ENCODE measurements at places on chromosomes 12 and 14.

- DNase-seq = peak; percentile 47
These were observed 578 bp downstream of the PPP1R13B start for GRCh38 chr14:103846543-103847450.

- DNase-seq = peak; percentile 41
These were observed 50.1 kb upstream of the KCNA1 start for GRCh38 chr12:4859478-4860210.

- no peak for DNase-seq
These were observed 570 bp downstream of the DMAC2L start for GRCh38 chr14:50312734-50313054.

- DNase-seq = no peak
These were observed 62.3 kb downstream of the HSPB8 start for GRCh38 chr12:119241049-119241448.

DNA sequence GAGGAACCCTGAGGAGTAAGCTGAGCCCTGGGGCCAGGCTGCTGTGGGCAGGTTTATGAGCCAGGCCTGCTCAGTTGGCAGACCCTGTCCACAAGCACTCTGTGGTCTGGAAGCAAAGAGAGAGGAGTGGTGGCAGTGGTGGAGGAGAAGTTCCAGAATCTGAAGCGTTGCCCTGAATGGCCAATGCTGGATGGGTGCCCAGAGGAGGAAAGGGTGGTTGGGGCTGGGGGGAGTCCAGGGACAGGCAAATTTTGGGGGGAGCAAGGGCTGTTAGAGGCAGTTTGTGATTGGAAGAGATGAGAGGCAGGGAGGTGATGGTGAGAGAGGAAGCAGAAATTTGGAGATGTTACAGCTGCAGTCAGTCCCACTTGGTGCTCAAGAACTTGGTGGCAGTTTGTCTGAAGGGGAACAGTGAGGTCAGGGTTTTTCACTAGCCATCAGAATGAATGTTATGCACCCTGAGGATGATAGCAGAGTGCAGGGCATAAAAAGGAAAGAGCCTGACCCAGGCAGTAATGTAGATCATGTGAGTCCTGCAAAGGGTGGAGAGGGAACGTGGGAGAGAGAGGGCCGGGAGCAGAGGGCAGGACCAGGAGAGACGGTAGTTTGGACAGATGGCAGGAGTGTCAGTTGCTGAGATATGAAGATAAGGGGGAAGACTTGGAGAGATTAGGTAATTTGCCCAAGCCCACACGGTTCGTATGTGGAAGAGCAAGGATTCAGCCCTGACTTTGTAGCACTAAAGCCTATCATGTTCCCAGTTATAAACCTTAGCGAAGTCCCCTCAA is 51.2 kb downstream of the GALNT8 start:
- DNase-seq = no peak

GRCh38 chr12:15530361-15530760 is 208.1 kb downstream of the PTPRO start:
- DNase-seq = no peak

- no peak for DNase-seq
These were observed 43.9 kb upstream of the SLC2A13 start for GRCh38 chr12:40149673-40150260.

GRCh38 chr14:73287071-73287470 is 49.8 kb downstream of the PAPLN start:
- no peak for DNase-seq

DNA sequence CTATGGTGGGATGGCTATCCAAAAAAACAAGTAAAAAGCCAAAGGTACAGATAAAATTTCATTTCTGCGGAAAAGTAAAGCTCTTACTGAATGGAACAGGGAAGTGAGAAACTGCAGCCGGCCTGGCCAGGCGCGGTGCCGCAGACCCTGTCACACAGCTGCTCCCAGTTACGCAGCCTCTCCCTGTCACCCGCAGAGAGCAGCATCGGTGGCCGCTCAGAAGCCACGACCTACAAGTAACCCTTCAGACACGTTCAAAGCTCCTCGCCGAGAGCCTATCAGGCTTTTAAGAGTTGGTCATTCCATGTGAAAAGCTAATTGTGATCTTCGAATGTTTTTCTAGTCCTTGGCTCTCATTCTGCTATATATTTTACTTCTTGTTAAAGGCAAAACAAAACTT is 11.0 kb upstream of the ANKLE2 start:
- peak; percentile 81 for DNase-seq

DNA sequence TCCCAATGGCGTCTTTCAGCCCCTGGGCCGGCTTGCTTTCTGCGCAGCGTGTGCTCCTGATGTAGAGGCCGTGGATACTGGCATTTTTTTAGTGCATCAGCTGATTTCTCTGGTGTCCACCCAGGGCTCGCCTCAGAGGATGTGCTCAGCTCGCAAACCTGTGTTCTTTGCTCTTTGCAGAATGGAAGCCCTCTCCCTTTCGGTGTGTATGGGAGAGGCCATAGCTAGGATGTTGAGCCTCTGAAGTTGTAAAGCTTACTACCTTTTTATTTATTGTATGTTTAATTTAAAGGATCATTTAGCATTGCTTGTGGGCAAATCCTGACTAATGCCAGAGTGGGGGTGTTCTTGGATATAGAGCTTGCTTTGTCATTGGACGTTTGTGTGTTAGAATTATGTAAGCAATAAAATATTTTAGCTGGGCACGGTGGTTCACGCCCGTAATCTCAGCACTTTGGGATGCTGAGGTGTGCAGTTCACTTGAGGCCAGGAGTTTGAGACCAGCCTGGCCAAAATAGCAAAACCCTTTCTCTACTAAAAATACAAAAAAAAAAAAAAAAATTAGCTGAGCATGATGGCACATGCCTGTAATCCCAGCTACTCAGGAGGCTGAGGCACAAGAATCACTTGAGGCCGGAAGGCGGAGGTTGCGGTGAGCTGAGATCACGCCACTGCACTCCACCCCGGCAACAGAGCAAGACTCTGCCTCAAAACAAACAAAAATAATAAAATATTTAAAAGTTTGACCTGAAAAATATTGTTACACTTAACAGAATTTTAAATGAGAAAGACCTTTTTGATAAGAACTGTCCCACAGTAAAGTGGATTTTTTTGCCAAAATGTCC is 52.6 kb upstream of the MMP17 start:
- DNase-seq = no peak

- no peak for DNase-seq
These were observed 13.2 kb upstream of the ITPK1 start for GRCh38 chr14:93128725-93129459.

- no peak for DNase-seq
These were observed 8.0 kb downstream of the GNG2 start for GRCh38 chr14:51868405-51868804.

DNA sequence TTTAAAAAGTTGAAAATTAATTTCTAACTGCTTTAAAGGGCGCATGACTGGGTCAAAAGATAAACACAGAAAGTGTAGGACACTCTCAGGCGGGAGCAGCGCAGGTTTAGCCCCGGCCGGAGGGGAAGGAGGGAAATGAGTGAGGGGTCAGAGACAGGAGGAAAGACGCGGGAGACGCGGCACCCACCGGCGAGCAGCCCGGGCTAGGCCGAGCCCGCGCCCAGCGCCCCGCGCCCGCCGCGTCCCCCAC is 591 bp downstream of the GXYLT1 start:
- no peak for DNase-seq

- no peak for DNase-seq
These were observed 99.5 kb downstream of the FBXL14 start for GRCh38 chr12:1494856-1495255.

DNA sequence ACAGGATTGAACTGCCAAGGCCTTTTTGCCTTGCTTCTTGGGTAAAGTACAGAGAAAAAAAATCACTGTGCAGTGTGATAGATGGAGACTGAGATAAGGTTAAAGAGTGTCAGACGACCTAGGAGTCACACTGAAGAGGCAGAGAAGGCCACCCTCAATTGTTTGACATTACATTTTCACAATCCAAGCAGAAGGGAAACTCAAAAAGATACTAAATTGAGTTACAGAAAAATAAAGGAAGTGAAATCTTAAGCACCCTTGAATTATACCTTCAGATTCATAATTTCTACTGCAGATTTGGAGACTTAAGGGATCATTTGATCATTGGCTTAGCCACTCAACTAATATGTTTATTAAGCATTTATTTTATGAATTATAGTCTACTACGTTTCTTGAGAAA is 97.1 kb downstream of the MYF5 start:
- peak; percentile 17 for DNase-seq

DNA sequence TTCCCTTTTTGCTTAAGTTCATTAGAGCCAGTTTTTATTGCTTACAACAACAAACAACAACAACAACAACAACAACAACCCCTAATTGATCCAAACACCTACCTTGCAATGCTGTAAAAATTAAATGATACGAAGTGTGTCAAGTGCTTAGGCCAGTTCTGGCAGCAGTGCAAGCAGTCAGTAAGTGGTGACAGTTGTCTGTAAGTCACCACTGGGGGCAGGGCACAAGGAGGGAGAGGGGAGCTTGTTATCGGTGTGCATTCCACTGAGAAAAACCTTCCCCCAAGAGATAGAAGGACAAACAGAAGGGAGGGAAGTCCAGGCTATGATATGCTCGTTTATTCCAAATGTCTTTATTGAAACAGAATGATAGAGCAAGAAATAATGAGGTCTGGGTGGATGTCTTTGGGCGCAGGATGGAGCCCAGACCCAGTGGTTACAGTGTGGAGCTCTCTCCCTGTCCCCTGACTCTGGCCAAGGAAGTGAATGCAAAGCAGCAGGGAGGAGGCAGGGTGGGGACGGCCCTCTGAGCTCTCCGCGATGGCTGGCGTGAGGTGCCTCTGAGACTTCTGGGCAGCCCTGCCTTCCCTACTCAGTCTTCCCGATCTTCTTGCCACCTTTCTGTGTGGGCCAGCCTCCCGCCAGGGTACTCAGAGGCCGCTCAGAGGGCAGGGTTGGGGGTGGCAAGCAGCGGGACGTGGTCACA is 6.5 kb downstream of the SLC22A17 start:
- no peak for DNase-seq

- no peak for DNase-seq
These were observed 13.0 kb downstream of the SLC48A1 start for GRCh38 chr12:47785887-47786661.

- DNase-seq = no peak
These were observed 1141.2 kb upstream of the TMEM132C start for GRCh38 chr12:127125607-127126259.

DNA sequence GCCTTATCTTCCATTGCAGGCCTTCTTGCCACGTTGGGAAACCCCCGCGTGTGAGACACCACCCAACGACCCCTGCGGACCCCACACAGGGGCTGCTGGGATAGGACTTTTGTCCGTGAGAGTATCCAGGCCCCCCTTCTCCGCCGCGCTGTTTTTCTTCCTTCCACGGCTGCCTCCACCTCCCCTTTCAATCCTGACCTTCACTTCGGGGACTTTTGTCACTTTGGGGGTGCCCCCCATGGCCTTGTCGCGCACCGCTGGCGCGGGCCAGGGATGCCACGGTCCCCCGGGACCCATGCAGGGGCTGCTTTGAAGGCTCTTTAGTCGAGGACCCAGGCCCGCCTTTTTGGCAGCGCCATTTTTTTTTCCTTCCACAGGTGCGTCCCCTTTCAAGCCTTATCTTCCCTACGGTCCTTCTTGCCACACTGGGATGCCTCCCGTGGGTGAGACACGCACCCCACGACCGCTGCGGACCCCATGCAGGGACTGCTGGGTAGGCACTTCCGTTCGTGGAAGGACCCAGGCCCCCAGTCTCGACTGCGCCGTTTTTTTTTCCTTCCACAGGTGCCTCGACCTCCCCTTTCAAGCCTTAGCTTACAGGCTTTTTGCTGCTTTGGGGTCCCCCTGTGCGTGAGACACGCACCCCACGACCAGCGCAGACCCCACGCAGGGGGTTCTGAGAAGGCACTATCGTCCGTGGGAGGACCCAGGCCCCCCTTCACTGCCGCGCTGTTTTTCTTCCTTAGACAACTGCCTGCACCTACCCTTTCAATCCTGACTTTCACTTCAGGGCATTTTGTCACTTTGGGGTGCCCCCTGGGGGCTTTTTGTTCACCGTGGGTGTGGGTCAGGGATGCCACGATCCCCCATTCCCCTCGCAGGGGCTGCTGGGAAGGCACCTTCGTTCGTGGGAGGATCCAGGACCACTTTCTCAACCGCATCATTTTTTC is 267.4 kb downstream of the ALG10 start:
- DNase-seq = no peak

DNA sequence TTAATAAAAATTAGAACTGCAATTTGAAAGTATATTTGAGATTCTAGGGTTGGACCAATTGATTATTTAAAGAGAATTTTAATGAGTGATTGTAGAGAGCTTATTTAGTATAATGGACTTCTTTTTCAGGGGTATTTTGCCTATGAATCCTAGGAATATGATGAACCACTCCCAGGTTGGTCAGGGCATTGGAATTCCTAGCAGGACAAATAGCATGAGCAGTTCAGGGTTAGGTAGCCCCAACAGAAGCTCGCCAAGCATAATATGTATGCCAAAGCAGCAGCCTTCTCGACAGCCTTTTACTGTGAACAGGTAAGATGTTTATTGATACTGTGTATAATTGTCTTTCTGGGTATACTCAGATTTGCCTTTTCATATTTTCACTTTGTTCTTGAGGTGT is 35.9 kb upstream of the KCNMB4 start:
- DNase-seq = no peak

DNA sequence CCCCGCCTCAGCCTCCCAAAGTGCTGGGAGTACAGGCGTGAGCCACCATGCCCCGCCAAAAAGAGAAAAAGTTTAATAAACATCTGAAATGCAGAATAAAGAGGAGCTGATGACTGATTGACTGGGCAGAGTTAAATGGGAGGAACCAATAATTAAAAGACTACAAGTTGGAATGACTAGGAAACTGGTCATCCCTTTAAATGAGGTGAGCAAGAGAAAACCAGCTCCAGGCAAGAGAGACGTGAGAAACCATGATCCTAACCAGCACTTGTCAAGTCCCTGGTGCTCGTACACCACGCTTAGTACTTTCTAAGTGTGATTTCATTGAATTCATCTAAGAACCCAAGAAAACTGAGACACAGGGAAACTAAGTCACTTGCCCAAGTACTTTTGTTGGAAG is 47.9 kb downstream of the MAP1LC3B2 start:
- no peak for DNase-seq

DNA sequence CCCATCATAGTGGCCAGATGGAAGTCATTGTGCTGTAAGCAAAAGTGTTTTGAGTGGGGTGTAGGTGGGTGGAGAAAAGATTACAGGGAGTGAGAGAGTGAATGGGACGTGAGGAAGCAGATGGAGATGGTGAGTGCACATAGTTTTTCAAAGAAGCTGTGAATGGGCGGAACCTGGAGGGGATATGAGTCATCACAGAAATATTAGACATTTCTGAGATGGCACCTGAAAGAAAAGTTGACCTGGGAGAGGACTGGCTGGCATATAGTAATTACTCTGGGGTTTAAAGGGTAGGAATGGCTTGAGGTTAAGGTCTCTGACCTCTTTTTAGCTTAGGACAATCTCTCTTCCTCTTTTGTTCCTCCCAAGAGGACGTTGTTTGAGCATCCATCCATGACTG is 50.5 kb downstream of the ANO4 start:
- DNase-seq = no peak

DNA sequence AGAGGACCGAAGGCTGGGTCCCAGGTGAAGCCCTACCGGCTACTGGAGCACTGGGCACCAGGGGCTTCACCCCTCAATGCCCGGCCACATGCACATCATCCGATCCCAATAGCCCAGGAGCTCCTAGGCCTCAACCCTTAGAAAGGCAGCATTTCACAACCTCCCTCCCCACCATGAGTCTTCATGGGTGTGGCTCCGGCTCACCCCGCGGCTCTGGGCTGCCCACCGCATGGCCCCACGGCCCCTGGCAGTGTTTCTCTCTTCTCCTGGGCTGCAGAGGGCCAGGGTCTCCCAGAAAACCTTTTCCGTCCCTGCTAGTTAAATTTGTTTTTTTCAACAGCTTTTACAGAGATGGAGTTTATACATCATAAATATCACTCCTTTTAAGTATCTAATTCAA is 28.6 kb upstream of the DLK1 start:
- DNase-seq = no peak

- DNase-seq = no peak
These were observed 39.2 kb downstream of the LTBP2 start for GRCh38 chr14:74572726-74573301.
